ENCODE measurements at places on chromosomes 5 and 9. TPM values are rescaled to one million over a fixed set of nuclear protein-coding genes. Genes with fewer than 3 reads are reported as not detected.

Gene GPX3
- total RNA-seq: 18.4 TPM

Gene FOXI1
- total RNA-seq: not detected

Gene SPINK1
- not detected for total RNA-seq

Gene LRRC19
- not detected for total RNA-seq

Gene BTNL3
- not detected for total RNA-seq

Gene ADAMTS19
- 0.73 TPM for total RNA-seq

Gene AGXT2
- total RNA-seq: 0.17 TPM

Gene PAEP
- total RNA-seq: not detected

Gene REEP5
- total RNA-seq: 36.8 TPM

Gene PPP2CA
- 117 TPM for total RNA-seq

Gene CCNB1
- 19.0 TPM for total RNA-seq

Gene KIF4B
- 0.15 TPM for total RNA-seq

Gene ORM1
- total RNA-seq: not detected

Gene MAMDC4
- total RNA-seq: 1.3 TPM

Gene ANKRD20A1
- 0.73 TPM for total RNA-seq

Gene SLC24A2
- total RNA-seq: not detected

Gene CKMT2
- 11.2 TPM for total RNA-seq

Gene TAF11L5
- total RNA-seq: not detected

Gene ABO
- total RNA-seq: not detected

Gene RFESD
- 3.1 TPM for total RNA-seq

Gene OBP2B
- not detected for total RNA-seq

Gene C1QTNF3
- 0.99 TPM for total RNA-seq

Gene SNAPC3
- 46.4 TPM for total RNA-seq

Gene LCNL1
- total RNA-seq: 3.1 TPM

Gene C5orf58
- total RNA-seq: not detected

Gene FGF10
- total RNA-seq: 7.3 TPM

Gene CDX1
- total RNA-seq: 0.17 TPM

Gene FOXE1
- not detected for total RNA-seq

Gene GPR151
- total RNA-seq: not detected

Gene TMEM171
- total RNA-seq: 1.8 TPM

Gene IRX2
- total RNA-seq: 2.0 TPM

Gene SHISAL2B
- not detected for total RNA-seq

Gene MATR3
- 196 TPM for total RNA-seq

Gene CDKN2B
- total RNA-seq: 42.2 TPM

Gene GNPDA1
- total RNA-seq: 172 TPM

Gene GRAMD2B
- total RNA-seq: 10.6 TPM

Gene TAF1L
- under 0.01 TPM for total RNA-seq

Gene CYSRT1
- 0.44 TPM for total RNA-seq

Gene SLCO4C1
- total RNA-seq: not detected

Gene OLFML2A
- 28.8 TPM for total RNA-seq

Gene WNT8A
- not detected for total RNA-seq

Gene TRIM36
- total RNA-seq: 0.29 TPM

Gene TOPORS
- 24.5 TPM for total RNA-seq

Gene TSSK1B
- total RNA-seq: 0.15 TPM

Gene PCDHB15
- under 0.01 TPM for total RNA-seq

Gene TAS2R1
- total RNA-seq: not detected

Measured in smooth muscle cell of trachea (primary cell).